ENCODE measurements at places on chromosomes 6 and 20. TPM values are rescaled to one million over a fixed set of nuclear protein-coding genes. Genes with fewer than 3 reads are reported as not detected.

KLHDC3 gene
- total RNA-seq, result 82.3 TPM

TRIM31 gene
- total RNA-seq, result not detected

DNA sequence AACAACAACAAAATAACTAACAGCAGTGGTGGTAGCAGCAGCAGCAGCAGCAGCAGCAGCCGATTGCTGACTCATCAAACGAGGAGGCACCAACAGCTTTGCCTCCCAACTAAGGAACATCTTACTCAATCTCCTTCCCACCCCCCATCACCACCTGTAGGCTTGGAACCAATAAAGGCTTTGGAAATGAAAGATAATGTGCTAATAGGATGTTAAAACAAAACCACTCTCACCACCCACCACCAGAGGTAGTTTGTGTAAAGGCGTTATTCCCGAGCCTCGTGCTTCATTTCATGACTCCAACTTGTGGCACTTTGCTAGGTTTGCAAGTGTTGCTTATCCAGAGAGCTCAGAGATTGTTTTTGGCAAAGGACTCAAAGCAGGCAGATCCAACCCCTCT, 346.5 kb downstream of the CD83 start:
- DNase-seq, result no peak

DNA sequence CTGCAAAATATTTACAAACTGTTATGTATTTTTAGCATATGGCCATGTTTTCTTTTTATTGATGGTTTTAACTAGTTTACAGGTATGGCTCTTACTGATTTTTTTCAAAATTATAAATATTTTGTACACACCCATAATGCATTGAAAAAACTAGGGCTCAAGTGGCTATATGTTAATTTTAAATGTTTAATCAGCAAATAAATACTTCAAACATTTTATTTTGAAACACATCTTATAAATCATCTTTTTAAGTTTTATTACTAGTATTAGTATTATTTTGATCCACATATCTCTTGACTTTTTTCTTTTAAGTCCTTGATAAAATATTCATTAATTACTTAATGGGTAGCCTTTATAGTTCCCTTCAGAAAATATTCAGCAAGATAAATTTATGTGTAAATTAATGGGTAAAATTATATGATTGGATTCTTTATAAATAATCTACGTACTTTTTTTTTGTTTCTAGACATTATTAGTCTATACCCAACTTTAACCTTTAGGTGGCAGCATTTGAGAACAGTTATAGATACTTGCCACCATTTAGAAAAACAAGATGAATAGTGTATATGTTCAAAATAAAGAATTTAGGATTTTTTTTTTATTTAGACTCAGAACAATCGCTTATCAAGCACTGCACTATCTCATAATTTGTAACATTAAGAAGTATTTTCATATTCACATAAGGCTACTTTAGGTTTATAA, 241.9 kb downstream of the ADGRB3 start:
- DNase-seq, result no peak

GRCh38 chr6:137799950-137800568, 67.0 kb upstream of the TNFAIP3 start:
- no peak for DNase-seq

GRCh38 chr6:99393698-99394531, at the start of gene COQ3:
Gene COQ3, minus strand, starts transcription at chr6:99394195. Its CDS starts 16 bp downstream, at chr6:99394179.
- peak; percentile 49 for DNase-seq

- DNase-seq, result no peak
Measured at GRCh38 chr6:168197636-168198301, 118.8 kb upstream of the FRMD1 start.

DNA sequence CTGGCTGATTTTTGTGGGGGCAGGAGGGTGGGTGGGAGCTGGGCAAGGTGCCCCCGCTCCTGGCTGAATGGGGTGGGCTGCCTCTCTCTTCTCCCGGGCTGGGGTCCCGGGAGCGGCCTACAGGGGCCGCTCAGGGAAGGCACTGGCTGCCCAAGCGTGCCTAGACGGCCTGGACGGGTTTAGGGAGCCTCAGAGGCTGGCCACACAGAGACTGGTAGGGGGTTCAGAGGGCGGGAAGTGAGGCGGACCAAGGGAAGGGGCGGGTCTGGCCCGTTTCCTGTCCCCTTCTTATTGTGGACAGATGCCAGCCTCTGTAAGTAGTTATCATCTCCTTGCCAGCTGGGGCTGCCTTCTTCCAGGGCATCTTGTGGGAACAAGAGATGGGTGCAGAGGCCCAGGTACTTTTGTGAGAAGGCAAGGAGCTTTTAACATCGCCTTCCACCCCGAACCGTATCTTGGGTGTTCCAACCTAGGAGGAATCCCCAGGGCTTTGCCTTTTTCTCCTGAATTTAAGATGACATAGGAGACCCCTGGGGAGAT, 437 bp downstream of the CD40 start:
- DNase-seq, result no peak

CASS4 gene
- 0.89 TPM for total RNA-seq
